Effector CD4-positive, alpha-beta T cell (primary cell): ENCODE measurements at places on chromosomes 11 and 22.
A peak's percentile ranks its signal among the peaks of the same experiment; 100 is the strongest.

DNA sequence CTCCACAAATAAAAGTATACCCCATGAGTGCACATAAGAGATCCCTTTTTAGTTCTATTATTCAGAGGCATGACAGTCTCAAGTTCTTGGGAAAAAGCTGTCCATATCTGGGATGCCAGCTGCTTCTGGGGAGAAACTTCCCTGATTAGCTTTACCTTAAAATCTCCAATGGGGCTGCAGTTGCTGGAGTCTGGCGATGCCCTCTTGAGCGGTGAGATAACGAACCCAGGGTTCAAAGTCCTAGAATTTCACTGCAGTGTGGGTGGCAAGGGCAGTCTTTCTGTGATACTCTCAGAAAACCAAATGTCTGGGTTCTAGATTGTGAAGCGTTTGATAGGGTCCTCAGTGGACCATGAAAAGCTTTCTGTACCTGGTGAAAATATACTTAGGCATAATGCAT lies 7.4 kb upstream of the PRR33 start:
- no peak for DNase-seq

DNA sequence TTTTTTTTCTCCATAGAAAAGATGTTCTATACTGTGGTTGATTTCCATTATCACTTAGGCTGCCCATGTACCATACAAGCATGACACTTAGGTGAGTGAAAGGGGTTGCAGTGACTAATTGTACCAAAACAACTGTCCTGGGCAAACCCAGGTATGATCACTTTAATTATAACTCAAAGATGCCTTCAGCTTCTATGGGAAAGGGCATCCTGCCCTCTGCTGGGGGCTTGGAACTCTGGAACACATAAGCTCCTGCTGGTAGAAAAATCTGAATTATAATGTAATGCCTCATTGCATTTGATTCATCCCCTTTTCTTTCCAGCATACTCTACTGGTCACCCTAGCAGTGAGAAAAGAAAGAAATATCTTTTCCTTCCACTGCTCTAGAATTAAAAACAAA lies 206.3 kb downstream of the DDX10 start:
- no peak for DNase-seq

GRCh38 chr22:34111210-34111824 lies 191.0 kb upstream of the LARGE1 start:
- no peak for DNase-seq

GRCh38 chr11:118010738-118011461 lies 24.7 kb downstream of the IL10RA start:
- no peak for DNase-seq

- DNase-seq: no peak
These were observed 73.5 kb downstream of the KCNQ1 start for GRCh38 chr11:2518111-2518982.

DNA sequence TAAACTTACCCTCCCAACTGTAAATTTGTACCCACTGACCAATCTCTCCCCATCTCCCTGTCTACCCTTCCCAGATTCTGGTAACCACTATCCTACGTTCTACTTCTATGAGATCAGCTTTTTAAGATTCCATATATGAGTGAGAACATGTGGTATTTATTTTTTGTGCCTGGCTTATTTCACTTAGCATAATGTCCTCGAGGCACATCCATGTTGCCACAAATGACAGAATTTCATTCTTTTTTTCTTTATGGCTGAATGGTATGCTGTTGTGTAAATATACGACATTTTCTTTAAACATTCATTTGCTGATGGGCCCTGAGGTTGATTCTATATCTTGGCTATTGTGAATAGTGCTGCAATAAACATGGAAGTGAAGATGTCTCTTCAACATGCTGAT lies 74.7 kb upstream of the RRM1 start:
- DNase-seq: no peak

DNA sequence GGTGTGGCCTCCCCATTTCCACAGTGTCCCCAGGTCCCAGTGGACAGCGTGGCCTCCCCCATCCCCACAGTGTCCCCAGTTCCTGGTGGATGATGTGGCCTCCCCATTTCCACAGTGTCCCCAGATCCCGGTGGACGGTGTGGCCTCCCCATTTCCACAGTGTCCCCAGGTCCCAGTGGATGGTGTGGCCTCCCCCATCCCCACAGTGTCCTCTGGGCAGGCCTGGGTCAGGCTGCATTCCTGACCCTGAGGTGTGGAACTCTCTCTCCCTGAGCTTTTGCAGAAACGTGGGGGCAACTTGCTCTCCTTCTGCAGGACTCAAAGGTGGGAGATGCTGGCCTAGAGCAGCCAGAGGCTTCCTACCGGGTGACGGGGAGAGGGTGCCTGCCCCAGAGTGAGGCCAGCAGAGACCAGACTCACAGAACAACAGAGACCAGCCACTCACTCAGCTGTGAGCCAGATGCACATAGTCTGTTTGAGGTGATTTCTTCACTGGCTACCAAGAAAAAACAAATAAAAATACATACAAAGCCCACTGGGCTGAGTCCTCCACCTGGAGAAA lies 85.8 kb upstream of the FGF3 start:
- no peak for DNase-seq

DNA sequence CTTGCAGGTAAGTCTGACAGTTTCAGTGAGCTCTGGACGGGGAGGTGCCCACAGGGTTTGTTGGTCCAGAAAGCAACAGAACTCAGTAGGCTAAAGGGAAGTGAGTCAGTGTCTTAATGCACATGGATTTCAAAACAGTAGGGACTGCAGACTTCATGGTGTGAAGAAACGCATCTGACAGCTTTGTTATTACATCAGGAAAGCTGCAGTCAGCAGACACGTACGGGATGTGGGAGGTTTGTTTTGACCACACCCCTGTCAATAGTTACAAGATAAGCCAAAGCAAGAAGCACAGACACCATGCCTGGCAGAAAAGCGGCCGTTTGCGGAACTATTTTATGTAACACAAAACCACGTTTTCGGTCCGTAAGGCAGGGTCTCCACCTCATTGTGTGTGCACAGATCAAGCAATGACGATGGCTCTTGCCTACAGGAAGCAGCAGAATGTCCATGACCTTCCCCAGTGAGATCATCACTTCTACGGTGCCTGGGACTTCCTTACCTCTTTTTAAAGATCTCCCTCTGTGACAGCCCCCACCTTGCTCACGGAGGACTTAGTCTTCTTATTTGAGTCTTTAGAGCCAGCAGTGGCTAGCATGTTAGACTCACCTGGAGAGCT lies 58.2 kb upstream of the FTH1 start:
- DNase-seq: peak; percentile 79

DNA sequence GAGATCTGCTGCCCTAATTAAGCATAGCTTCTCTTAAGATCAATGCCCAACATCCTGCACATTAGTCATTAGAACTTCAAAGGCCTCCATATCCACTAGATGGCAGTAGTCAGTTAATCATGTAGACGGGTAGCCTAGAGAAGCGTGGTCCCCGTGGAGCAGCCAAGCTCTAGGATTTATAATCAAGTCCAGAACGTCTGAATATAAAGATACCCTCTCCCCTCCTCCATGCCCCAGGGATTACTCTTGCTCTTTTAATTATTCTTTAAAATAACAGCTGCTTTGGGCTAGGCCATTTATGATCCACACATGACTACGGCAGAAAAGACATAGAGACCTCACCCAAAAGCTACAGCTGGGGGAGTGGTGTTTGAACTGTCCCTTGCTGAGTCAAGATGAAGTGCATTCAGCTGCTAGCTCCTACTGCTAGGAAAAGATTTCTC lies 327.6 kb upstream of the PLET1 start:
- DNase-seq: peak; percentile 18

- no peak for DNase-seq
These were observed 39.2 kb downstream of the SHISA8 start for GRCh38 chr22:41875531-41876270.

- no peak for DNase-seq
These were observed 99.2 kb downstream of the C11orf65 start for GRCh38 chr11:108368134-108368533.

DNA sequence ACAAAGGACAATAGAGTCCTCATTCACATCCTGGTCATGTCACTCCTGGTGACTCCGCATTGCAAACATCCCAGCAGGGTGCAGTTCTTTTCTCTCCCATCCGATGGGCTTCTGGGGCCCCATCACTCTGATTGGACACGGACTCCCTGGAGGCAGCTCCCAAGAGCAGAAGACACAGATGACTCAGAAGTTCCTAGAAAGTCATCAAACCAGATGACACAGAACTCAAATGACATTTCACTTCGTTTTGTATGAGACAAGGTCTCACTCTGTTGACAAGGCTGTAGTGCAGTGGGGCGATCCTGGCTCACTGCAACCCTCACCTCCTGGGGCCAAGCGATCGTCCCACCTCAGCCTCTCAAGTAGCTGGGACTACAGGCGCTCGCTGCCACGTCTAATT lies 33.2 kb downstream of the ZNF195 start:
- no peak for DNase-seq

GRCh38 chr22:44133901-44134571 lies 46.7 kb upstream of the PARVG start:
- DNase-seq: no peak

DNA sequence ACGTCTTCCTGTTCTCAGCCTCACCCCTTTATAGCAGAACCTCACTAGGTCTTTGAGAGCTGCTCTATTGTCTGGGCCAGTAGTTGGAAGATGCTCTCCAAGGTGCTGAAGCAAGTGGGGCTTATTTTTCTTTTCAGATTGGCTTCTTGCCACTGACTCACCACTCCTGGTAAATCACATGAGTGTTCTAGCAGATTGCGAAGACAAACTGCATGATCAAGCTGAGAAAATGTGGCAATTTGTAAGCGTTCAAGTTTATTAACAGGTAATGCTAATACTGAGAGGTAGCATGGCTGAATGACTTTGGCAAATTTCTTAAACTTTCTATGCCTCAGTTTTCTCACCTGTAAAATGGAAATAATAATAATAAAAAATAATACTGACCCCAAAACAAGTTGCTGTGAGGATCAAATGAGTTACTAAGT lies 59.2 kb downstream of the CACNG2 start:
- no peak for DNase-seq

DNA sequence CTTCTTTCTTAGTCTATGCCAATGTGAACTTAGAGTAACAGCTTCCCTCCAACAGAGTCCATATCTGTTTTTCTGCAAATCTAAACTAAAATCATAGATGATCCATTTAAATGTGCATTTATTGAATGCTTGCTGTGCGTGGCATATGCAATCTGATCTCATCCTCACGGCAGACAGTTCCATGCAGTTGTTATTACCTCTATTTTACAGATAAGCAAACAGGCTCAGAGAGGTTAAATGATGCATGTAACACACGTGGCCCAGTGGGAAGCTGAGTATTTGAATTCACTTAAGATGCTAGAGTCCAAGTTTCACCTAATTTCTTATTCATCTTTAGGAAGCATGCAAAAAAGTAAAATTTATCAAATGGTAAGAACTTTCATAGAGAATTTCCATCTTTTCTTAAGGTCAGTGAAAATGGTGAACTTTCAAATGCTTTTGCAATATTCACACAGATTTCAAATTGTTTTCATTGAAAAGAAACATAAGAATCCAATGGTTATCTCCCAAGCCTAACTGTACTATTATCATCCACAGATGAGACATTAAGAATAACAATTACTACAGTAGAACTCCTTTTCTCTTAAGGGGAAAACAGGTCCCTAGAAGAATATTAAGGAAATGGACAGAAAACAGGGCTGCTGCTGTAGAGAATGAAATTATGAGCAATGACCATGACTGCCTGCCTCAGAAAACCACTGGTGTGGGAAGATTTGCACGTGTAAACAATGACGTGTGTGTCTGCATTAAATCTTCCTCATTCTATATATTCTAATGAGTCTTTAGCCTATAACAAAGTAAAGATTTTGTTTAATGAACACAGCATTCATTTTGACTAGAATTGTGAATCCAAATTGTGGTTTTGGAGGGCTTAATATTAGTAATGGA lies 1171.3 kb downstream of the LRRC4C start:
- DNase-seq: no peak

GRCh38 chr11:107307991-107308390 lies 149.6 kb downstream of the CWF19L2 start:
- DNase-seq: no peak

GRCh38 chr22:19501897-19502447 lies 22.2 kb downstream of the CLDN5 start:
- no peak for DNase-seq

DNA sequence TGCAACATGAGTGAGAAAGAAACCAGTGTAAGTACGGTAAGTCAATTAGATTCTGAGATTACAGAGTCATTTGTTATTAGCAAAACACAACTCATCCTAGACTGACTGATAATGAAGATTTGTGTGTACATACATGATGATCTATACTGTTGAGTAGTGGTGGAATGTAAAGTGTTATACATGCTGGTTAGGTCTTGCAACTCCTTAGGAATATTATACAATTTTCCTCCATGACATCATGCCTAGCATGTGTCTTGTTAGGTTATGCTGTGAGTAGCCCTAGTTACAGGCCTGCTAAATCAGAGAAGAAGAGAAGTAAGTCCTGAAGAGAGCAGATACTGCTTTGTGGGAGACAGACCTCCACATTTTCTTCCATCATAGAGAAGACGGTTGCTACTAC lies 880.6 kb downstream of the LUZP2 start:
- no peak for DNase-seq

DNA sequence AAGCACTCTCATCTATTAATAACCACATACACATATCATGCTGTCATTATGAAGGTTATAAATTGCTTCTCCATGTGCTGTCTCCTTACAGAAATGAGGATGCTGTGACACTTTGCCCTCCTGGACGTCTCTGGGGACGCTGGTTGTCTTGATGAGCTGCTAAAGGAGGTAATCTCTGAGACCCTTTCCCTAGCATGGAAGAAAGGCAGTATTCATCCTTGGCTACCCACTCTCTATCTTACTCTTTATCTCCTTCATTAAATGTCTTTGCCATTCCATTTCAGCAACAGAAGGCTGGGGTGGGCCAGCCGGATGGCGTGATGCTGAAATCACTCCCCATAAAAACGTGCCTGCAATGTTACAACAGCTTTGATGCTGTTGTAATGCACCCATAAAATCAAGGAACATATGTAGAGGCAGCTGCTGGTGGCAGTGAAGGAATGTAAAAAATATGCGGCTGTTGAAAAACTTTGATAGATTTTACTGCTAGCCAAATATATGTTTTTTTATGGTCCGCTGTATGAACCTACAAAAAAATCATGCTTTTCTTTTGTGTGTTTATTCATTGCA lies 715.1 kb upstream of the API5 start:
- DNase-seq: no peak

- no peak for DNase-seq
These were observed 11.1 kb downstream of the CELSR1 start for GRCh38 chr22:46526244-46526839.

DNA sequence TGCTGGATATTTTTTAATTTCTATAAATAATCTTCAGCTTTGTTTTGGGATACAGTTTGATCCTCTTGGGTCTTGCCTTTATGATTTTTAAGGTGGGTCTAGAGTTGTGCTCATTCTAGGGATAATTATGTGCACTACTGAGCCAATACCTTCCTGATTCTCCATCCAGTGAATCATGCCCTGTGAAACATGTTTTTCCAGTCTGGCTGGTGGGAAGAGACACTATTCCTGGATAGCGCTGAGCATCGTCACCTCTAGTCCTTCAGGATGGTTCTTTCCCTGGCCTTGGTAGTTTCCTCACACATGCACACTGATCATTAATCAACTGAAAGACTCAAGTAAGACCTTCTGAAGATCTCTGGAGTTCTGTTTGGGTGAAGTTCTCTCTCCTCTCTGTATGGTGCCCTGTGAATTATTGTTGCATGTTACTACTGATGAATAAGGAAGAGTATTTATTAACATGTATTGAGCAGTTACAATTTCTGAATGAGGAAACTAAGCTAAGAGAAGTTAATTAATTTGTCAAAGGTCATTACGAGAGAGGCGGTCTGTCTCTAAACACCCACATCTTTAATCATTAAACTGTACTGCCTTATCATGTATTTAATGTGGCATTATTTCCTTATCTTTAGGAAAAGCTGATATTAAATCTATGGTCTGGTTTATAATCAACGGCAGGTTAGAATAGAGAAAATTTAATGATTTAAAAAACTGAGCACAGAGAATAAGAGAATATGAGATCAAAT lies 39.1 kb upstream of the LIPT2 start:
- DNase-seq: no peak
